Stimulated activated CD4-positive, alpha-beta T cell treated with anti-CD3 and anti-CD28 coated beads, Interleukin-4, amount 100 ng/mL, for 1 hour (primary cell): ENCODE measurements at places on chromosomes 7 and 10.

DNA sequence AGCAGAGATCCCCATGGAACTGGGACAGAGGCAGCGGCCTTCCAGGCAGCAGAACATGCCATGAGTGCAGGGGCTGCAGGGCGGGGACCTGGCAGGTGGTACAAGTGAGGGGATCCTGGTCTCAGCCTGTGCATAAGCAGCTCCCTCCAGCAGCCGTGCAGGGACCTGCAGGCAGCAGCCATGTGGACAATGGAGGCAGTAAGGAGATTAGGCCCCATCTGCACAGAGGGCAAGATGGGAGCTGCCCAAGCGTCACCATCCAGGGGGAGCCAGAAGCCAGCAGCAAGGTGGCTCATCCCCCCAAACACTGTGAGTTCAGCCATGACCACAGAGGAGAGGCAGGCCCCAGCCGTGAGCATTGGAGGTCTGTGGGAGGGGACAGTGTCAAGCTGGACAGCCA lies 3.1 kb downstream of the DDC start:
- DNase-seq, result no peak

DNA sequence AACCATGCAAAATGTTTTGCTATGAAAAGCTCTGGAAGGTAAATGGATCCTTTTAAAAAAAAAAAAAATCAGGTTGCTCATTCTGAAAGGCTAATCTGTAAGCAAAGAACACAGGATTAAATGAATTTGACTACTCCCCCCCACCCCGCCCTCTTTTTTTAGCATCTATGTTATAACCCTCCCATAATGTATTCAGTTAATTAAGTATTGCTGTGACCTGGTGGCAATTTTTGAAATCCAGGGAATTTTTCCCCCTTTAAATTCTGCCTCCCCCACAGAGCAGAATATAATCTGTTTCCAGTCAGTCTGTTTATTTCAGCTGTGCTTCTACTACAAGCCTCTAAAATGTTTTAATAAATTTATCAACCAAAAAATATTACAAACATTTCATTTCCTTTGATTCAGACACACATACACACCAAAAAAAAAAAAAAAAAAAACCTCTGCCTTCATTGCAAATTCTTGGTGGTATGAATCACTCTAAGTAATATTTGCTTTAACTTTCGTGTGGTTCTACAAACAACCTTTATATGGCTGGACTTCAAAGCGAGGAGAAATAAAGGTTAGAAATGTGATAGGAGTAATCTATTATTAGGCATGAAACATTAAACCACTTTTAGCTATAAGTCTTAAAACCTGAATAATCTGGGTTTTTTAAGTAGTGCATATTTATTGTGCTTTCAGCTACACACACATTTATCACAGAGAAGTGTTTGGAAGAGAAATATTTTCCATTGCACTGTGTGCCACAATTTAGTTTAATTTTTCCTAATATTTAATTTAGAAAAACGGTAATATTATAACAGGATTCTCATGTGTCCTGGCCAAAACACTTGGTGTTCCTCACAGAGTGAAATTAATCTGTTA lies 64.4 kb upstream of the ARID5B start:
- no peak for DNase-seq

DNA sequence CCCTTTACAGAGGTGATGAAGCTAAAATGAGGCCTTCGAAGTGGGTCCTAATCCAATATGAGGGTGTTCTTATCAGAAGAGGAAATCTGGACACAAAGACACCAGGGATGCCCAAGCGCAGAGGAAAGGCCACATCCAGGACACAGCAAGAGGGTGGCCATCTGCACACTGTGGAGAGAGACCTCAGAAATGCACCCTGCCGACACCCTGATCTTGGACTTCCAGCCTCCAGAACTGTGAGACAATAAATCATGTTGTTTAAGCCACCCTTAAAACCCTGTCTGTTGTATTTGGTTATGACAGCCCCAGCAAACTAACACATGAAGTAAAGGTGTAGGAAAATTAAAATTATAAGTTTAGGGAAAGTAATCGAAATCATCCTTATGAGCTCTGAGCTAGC lies 64.0 kb downstream of the CDC123 start:
- DNase-seq, result no peak

DNA sequence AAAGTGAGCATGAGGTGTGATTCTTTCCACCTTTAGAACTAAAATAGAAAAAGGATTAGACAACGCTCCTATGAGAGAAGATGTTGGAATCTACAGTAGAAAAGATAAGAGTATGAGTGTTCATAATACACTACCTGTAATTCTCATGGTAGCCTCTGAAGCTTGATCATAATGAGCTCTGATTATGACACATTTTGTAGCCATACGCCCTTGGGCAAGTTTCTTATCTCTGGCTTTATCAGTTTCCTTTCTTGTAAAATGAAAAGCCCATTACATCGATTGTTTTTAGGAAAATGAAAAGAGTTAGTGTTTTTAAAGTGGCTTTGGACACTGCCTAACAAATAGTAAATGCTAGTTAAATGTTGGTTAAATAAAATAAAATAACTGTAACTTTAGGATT lies 22.4 kb upstream of the PRSS58 start:
- no peak for DNase-seq

DNA sequence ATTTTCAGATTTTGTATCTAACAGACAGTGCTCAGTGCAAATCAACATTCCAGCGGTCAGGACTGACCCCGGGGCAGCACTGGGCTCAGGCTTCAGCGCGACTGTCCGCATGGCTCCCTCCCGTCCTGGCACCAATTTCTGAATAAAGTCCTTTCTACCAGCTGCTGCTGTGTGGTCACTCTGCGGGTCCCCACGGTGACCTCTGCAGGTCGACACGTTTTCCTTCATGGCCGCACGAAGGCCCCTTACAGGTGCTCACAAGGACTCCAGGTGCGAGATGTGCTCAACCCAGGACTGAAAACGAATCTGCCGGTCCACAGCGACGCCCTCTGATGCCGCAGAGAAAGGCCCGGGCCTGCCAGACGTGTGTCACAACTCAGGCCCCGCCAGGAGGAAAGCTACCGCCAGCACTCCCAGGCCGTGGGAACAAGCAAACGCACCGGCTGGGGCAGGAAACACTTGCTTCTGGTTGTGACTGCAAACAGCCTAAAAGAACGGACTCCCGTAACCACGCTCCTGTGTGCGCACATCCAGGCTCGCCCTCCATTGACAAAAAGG lies 3.7 kb upstream of the UTF1 start:
- DNase-seq, result no peak

DNA sequence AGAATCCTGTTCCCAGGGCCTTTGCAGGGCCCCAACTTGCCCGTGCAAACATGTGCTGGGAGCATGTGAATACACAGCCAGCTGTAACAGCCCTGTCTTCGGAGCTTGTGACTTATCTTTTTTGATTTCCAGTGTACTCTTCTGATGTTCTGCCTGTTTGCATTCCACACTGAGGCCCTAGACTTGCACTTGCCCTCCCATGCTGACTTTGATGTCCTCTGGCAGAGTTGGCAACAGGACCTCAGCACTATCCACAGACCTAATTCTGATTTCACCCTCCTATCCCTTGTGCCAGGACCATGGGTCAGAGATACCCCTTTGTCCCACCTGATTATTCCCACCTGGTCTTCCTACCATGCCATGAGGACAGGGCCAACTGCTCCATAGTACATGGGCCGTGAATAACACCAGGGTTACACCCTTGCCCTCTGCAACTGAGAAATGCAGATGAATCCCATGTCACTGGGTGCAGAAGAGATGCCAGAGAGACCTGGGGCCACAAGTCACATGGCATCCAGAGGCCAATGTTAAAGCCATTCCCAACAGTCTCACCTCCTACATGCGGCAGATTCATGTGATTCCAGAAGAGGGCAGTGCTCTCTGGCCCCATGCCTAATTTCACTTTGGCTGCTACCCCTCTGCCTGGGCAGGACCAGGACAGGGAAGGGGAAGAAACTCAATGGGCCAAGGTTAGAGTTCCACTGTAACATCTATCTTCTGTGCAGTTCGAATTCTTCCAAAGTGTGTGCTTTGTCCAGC lies 43.0 kb downstream of the SCRN1 start:
- DNase-seq, result no peak

- DNase-seq, result peak; percentile 37
These were observed 91.5 kb downstream of the ARID5B start for GRCh38 chr10:61992671-61993668.

DNA sequence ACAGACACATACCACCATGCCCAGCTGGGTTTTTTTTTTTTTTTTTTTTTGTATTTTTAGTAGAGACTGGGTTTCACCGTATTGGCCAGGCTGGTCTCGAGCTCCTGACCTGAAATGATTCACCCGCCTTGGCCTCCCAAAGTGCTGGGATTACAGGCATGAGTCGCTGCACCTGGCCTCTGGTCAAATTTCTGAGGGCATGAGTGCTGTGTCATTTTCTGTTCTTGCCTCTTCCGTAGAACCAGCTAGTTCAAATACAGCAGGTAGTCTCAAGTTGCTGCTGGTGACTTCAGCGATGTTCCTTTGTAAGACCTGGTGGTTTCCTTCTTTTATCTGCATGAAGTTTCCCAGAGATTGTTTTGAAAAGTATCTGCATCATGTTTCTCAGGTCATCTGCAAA lies 134.8 kb upstream of the SHH start:
- DNase-seq, result no peak

DNA sequence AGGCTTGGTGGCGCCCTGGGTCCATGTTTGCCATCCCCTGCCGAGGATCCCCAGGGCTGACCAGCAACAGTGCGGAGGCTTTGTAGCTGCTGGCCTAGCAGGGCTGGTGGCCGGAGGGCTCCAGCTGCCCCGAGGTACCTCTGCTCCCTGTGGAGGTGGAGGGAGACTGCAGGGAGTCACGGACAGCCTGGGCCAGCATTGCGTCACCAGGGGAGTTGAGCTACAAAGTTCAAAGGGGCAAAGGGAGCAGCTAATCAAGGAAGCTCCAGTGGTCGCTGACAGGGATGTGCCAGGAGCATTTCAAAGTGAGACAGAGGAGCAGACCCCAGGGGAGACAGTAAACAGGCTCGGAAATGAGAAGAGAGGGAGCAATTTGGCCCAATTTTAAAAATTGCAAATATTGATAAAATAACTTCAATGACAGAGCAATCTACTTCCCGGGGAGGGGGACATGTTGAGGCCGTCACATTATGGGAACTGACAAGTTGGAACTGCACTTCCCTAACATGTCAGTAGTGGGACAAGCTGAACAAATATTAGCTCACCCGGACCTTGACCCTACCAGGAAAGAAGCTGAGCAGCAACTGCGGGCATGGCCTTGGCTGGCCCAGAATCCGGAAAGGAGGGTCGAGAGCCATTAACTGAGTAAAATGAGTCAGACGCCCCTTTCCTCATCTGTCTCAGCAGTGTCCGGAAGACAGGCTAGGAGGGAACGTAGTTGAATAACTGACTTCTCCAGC lies 39.4 kb downstream of the BTBD16 start:
- no peak for DNase-seq

GRCh38 chr10:124229989-124230634 lies 136.7 kb upstream of the CHST15 start:
- DNase-seq, result no peak

GRCh38 chr7:141157138-141157765 lies 83.4 kb downstream of the TMEM178B start:
- no peak for DNase-seq

GRCh38 chr7:37531225-37531624 lies 82.6 kb upstream of the ELMO1 start:
- no peak for DNase-seq

GRCh38 chr7:3780016-3780415 lies 479.0 kb downstream of the SDK1 start:
- no peak for DNase-seq

DNA sequence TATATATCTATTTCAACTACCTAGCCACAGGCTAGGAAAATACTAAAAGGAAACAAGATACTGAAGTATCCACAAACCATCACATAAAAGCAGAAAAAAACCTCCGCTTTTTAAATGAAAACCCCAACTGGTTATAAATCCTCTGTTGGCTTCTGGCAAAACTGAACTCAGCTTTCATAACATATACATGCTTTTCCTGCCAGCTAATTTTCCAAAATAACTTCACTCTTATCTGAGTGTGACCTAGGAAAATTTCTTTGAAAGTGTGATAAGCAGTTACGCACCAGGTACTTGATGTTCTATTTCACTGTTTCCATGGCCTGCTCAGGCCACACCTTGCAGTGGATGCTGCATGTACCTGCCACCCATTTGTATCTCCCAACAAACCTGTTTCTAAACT lies 11.8 kb downstream of the FAM3C start:
- DNase-seq, result no peak

- no peak for DNase-seq
These were observed 179.1 kb downstream of the GNAI1 start for GRCh38 chr7:80313716-80314115.

GRCh38 chr10:95388539-95388938 lies 97.7 kb upstream of the PDLIM1 start:
- no peak for DNase-seq

GRCh38 chr10:90905925-90906324 lies 15.0 kb downstream of the ANKRD1 start:
- DNase-seq, result no peak

GRCh38 chr10:118497227-118497626 lies 98.2 kb downstream of the PRLHR start:
- DNase-seq, result no peak

- no peak for DNase-seq
These were observed 60.8 kb downstream of the PHTF2 start for GRCh38 chr7:77859343-77859742.

- no peak for DNase-seq
These were observed 507.6 kb downstream of the GRID1 start for GRCh38 chr10:85858776-85859515.

DNA sequence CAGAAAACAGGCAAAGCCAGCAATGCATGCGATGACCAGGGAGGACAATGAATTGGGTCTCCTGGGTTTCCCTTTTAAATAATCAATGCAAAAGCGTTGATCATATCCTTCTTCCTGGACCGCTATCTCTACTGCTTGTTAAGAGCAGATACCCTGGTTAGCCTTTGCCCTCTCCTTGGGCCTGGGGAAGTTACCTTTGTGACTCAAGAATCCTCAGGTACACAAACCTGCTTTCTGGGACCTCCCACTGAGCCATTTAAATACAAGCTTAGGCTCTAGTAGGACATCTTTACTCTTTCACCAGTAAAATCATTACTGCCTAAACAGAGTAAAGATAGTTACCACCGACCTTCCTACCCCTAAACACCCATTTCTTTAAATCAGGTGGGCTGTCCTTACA lies 173.9 kb downstream of the WNT2 start:
- no peak for DNase-seq

DNA sequence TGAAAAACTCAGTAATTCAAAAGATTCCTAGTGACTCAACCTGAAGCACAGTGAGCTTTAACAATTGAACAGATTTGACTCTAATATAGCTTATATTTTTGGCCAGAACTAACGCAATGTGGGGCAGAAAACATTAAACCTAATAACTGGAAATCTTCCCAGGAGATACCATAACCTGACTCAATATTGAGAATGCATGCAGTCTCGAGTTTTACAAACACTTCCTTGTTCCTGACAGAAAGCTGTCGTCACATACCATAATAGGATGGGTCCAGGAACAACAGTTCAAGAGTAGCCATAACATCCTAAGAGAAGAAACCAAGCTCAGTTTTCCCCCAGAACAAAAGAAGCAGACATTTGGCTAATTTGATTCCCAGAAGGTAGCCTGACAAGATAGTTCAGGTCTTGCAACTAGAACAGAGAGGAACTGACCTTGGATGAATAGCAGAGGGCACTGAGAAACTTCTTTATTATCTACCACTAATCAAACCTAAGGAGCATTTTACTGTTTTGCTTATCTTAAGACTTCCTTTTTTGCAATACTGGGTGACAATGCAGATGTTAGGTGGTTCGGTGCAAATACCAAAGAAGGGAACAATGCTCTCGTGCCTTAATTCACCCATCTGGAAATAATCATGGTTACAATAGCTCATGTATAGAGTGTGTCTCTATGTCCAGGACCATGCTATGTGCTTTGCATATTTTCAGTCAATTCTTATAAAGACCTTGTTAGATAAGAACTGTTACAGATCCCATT lies 38.6 kb upstream of the ACSL5 start:
- DNase-seq, result no peak
